ENCODE measurements at places on chromosomes 6 and 20. TPM values are rescaled to one million over a fixed set of nuclear protein-coding genes. Genes with fewer than 3 reads are reported as not detected.

The SOBP gene
- not detected for total RNA-seq

The ADGB gene
- not detected for total RNA-seq

The ADTRP gene
- 3.9 TPM for total RNA-seq

The MACROD2 gene
- 0.46 TPM for total RNA-seq

The RIPPLY2 gene
- not detected for total RNA-seq

The SSTR4 gene
- not detected for total RNA-seq

The SCRT2 gene
- not detected for total RNA-seq

The TMEM244 gene
- total RNA-seq: not detected

The AKAP7 gene
- 7.0 TPM for total RNA-seq

- DNase-seq: no peak
These were observed 20.0 kb upstream of the MLN start for GRCh38 chr6:33823806-33824205.

DNA sequence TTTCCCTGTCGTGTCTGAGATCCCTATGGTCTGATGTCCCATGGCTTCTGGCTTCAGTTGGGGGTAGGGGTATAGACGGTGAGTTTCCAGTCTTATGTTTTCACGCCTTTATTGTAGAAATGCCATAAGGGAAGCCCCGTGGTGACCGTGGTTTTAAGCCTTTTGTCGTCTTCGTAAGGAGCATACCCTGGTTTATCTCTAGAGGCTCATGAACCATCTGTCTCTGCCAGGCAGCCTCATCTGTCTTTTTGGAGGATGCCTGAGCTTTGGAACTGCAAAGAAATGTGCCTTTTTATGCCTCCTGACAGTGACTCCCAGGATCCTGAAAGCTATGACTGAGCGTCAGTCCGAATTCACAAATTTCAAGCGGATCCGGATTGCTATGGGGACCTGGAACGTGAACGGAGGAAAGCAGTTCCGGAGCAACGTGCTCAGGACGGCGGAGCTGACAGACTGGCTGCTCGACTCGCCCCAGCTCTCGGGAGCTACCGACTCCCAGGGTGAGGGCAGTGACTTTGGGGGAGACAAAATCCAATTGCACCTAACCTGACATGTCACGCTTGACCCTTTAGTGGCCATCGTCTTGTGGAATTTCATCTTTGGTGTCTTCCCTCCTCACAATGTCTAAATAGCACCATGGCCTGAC, 84.6 kb downstream of the SYNJ2 start:
- DNase-seq: no peak

DNA sequence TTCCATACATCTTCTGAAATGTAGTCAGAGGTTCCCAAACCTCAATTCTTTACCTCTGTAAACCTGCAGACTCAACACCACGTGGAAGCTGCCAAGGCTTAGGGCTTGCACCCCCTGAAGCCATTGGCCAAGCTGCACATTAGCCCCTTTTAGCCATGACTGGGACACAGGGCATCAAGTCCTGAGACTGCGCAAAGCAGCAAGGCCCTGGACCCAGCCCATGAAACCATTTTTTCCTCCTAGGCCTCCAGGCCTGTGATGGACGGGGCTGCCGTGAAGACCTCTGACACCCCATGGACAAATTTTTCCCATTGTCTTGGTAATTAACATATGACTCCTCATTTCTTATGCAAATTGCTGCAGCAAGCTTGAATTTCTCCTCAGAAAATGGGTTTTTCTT, 727.8 kb downstream of the C6orf118 start:
- DNase-seq: no peak

DNA sequence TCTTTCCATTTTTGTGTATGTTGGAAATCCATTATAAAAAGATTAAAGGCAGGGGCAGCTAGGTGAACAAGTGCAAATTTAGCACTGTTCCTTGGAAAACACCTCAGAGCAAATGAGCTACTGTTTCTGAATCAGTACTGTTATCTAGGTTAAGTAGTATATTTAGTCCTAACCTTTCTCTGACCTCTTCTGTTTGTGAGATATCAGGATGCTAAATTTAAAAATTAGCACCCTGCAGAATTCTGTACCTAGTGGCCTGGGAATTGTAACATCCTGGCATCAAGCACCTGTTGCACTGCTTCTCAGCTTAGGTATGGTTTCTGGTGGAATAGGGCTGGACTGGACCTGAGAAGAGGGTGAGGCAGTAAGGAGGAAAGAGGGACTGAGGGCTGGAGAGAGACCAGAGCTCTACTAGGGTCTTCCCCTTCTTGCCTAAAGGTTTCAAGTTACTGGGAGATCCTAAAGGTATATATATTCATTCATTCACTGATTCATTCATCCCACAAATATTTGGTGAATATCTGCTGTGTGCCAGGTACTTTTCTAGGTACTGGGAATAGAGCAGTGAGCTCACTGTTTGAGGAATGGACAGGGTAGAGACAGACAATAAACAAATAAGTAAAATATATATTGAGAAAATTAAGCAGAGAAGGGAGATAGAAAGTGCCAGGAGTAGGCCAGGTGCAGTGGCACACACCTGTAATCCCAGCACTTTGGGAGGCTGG, 5.2 kb downstream of the ZNF76 start:
- DNase-seq: no peak

DNA sequence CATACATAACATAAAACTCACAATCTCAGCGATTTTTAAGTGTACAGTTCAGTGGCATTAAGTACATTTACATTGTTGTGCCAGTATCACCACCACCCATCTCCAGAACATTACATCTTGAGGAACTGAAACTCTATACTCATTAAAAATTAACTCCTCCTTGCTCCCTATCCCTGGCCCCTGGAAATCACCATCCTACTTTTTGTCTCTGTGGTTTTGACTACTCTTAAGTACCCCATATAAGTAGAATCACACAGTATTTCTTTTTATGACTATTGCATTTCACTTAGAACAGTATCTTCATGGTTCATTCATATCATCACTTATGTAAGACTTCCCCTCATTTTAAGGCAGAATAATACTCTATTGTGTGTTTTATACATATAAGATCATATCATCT, 1108.1 kb downstream of the GRIK2 start:
- DNase-seq: no peak

DNA sequence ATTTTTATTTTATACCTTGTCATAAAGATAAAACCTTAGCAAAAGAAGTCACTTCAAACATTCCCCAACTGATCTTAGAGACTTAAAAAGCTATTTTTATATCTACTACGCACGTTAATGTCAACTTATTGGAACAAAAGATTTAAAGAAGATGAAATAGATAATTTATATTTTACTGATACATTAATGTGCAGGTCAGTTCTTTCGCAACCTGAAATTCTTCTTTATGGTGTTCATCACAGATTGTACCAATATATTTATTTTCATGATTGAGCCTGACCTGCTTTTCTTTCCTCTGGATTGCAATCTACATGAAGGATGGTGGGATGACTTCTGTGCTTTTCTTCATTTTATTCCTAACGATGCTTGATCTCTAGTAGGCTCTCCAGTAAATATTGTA, 596.3 kb downstream of the PHF3 start:
- DNase-seq: no peak

- DNase-seq: no peak
These were observed 25.0 kb upstream of the RNF144B start for GRCh38 chr6:18362058-18362561.

GRCh38 chr6:107103082-107103481, 12.2 kb downstream of the BEND3 start:
- no peak for DNase-seq

DNA sequence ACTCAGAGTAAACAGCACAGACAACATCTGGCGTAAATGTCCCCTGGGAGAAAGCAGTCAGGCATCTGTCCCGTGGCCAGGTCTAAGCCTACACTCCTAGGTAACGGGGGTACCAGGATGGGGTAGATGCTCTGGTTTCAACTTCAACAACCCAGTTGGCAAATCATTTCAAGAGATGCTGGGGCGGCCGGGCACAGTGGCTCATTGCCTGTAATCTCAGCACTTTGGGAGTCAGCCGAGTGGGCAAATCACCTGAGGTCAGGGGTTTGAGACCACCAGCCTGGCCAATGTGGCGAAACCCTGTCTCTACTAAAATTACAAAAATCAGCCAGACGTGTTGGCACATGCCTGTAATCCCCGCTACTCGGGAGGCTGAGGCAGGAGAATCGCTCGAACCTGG, 12.3 kb downstream of the PREX1 start:
- DNase-seq: no peak

DNA sequence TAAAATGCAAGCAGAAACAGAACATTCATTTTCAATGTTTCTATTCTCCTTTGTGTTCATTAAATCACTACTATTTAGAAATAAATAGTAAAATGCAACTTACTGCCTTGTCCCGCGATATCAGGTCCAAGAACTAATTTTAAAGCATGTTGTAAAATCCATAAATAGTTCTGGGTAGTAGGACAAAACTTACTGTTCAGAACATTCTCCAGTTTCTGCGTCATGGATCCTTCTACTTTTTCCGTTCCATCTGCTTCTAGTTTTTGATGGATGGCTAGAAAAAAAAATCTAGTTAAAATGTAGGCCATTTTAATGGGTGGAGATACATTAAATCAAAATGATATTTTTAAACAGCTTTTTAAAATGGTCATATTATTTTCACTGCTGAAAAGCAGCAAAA, 47.0 kb downstream of the HUS1B start:
- no peak for DNase-seq

DNA sequence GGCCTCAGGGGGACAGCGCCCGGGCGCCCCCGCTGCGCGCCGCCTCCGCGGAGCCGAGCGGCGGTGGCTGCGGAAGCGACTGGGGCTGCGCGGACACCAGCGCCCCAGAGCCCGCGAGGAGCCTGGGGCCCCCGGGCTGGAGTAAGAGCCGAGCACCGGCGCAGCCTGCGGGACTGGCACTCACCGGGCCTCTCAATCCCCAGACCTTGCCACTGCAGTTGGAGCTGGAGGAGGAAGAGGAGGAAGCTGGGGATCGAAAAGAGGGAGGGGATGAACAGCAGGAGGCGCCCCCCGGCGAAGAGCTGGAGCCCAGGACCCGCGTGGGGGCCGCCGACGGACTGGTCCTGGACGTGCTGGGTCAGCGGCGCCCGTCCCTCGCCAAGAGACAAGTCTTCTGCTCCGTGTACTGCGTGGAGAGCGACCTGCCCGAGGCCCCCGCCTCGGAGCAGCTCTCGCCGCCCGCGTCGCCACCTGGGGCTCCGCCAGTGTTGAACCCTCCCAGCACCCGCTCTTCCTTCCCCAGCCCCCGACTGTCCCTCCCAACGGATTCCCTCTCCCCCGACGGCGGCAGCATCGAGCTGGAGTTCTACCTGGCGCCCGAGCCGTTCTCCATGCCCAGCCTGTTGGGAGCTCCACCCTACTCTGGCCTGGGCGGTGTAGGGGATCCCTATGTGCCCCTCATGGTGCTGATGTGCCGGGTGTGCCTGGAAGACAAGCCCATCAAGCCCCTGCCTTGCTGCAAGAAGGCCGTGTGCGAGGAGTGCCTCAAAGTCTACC, 590 bp downstream of the RNF217 start:
- DNase-seq: no peak

DNA sequence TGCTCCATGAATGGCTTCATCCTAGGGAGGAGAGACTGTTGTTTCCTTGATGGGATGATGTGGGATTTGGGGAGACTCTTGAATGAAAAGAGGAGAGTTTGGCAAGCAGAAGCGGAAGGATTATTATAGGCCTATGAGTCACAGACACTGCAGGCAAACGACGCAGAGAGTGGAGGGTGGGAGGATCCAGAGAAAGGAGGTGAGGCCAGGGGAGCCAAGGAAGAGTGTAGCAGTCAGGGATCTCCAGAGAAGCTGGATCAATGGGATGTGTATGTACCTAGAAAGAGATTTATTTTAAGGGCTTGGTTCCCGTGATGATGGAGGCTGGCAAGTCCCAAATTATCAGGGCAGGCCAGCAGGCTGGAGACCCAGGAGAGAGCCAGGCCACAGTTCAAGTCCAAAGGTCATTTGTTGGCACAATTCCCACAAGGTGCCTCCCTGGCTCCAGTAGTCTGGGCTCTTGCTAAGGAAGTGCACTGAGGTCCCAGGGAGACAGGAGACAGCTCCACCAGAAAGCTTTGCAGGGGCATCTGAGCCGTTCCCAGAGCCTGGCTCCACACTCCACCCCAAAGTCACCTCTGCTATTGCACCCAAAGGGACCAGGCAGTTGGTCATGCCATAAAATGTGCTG, 76.0 kb downstream of the ADTRP start:
- peak; percentile 78 for DNase-seq

- no peak for DNase-seq
These were observed 1.3 kb upstream of the TAF4 start for GRCh38 chr20:62066983-62067433.

- no peak for DNase-seq
These were observed 79.6 kb downstream of the RPS12 start for GRCh38 chr6:132893772-132894490.

DNA sequence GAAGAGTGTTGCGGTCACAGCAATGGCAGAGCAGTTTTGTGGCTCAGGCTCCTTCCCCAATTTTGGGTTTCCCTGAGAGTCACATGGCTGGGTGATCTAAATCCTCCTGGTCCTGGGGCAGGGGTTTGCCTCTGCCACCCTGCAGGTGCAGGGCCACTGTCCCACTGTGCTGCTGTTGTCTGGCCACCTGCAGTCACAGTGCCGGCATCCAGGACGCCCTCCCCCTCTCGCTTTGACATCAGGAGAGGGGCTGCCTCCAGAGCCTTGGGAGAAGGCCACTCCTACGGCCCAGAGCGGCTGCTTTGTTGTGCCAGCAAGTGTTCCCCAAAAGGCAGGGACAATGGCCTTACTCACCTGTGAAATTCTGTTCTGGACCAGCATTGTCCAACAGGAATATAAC, 449.0 kb downstream of the QKI start:
- no peak for DNase-seq

- peak; percentile 10 for DNase-seq
These were observed 72.3 kb upstream of the IFNGR1 start for GRCh38 chr6:137291441-137291840.

DNA sequence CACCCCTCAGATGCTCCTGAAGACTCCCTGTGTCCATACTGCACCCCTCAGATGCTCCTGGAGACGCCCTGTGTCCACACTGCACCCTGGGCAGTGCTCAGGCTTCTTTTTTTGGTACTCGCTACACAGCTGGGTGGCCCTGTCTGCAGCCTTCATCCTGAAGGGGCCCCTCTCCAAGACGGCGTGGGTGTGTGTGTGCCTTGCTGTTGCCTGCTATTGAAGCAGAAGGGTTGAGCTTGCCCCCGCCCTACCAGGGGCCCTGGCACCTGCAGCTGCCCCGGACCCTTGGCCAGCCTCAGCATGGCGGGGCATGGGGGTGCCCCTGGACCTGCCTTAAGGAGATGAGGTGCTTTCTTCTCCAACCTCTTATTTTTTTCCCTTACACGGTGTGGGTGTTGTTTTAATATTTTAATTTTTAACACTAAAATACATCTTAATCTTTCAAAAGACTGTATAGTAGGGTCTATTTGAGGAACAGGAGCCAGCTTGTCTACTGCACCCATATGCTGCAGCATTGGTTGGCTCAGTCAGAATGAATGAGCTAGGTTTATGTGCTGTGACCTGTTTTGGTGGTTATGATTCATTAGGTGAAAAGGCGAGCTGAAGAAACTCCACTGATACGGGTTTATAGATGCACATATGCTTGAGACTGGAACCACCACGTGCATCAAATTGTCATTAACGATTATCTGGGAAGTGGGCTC, 135.9 kb downstream of the AGPAT4 start:
- DNase-seq: peak; percentile 16

GRCh38 chr6:8325743-8326142, 109.6 kb downstream of the SLC35B3 start:
- DNase-seq: no peak

All from A172 (cell line).